Immature natural killer cell (primary cell): ENCODE measurements at places on chromosomes 6 and 20. TPM values are rescaled to one million over a fixed set of nuclear protein-coding genes. Genes with fewer than 3 reads are reported as not detected.

Gene ARHGAP18
- 4.2 TPM for polyA plus RNA-seq

DNA sequence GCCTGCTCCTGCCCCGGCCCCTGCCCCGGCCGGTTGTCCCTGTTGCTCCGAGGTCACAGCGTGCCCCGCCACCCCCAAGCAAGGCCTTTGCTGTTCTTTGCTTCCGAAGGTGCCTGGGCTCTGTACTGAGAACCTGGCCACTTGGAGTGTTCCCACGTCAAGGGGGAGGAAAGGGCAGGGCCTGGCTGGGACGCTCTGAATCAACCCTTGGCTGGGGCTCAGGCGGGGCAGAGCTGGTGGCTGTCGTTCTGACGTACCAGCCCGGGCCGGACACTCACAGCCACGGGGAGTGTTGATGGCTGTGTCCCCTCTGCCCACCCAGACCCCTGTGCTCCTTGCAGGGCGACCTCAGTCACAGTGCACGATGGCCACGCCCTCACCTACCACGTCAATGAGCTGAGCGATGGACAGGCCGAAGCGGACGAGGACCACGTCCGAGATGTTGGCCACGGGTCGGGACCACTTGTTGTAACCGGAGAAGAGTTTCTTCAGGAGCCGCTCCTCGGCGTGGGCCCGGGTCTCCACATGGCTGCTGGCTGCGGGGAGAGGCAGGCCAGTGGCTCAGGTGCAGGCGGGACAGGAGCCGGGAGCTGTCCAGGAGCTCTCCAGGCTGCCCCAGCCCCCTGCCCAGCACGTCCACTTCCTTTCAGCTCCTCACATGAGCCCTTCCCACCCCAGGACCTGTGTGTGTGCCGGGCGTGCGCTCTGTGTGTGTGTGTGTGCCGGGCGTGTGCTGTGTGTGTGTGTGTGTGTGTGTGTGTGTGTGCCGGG is 1.8 kb downstream of the CHRNA4 start:
- no peak for DNase-seq

GRCh38 chr20:54545676-54546358 is 70.4 kb downstream of the DOK5 start:
- DNase-seq = no peak

DNA sequence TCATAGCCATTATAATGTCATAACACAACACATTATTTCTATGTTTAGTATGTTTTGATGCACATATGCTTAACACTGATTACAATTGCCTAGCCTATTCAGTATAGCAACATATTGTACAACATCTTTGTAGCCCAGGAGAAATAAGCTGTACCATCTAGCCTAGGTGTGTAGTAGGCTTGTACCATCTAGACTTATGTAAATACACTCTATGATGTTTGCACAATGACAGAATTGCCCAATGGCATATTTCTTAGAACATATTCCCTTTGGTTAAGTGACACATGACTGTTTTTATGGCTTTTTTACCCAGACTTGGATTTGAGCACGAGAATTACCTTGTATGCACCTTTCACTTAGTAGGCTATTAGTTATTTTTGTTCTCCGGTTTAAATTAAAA is 64.5 kb upstream of the HIVEP1 start:
- DNase-seq = no peak

- no peak for DNase-seq
Measured at GRCh38 chr20:19868441-19868840, 110.4 kb downstream of the RIN2 start.

DNA sequence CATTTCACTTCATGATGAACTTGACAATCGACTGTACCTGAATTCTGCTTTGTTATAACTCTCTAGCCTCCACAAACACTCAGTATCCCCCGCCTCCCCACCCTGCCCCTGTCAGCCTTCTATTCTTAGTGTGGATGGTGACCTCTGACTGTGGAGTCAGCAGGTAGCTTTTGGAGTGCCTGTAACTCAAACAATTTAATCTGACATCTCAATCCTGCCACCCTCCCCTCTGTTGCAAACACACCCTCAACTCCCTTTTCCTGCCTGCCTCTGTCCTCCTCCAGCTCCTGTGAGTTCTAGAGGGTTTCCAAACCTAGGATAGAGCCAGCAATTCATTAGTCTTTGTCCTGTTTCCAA is 20.3 kb downstream of the DAAM2 start:
- no peak for DNase-seq
